Activated CD4-positive, alpha-beta T cell treated with anti-CD3 and anti-CD28 coated beads, Interleukin-2, amount 50 U/mL, for 16 hours (primary cell): ENCODE measurements at places on chromosomes 6 and 20.

DNA sequence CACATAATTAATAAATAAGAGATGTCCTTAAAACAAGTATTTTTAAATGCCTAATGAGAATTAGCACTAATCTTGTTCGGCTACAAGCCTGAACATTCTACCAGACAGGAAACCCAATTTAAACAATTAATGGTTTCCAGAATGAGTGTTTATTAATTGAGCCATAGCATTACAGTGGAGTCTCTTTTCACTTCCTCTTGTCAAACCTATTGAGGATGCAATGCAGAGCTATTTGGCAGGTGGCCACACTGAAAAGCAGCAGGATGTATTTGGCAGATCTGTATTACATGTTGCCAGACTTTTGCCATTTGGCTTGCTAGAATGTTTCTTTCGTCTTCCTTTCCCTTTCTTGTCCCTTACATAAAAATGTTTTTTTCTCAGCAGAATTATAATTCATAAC lies 475.2 kb upstream of the MARCKS start:
- no peak for DNase-seq

- DNase-seq = no peak
These were observed 10.5 kb upstream of the CCR6 start for GRCh38 chr6:167112421-167112820.

GRCh38 chr6:170525795-170526194 lies 27.3 kb downstream of the PSMB1 start:
- no peak for DNase-seq

- DNase-seq = no peak
These were observed 151.7 kb downstream of the OR2B2 start for GRCh38 chr6:27760464-27760863.

- DNase-seq = peak; percentile 8
These were observed 60.5 kb upstream of the GGTLC1 start for GRCh38 chr20:24049081-24049480.

GRCh38 chr6:8074213-8074612 lies 10.0 kb upstream of the BLOC1S5 start:
- no peak for DNase-seq
